NCI-H2171 treated with DMSO at 0.1 percent for 48 hours (cell line): ENCODE measurements at places on chromosomes 3 and 15.
A peak's percentile ranks its signal among the peaks of the same experiment; 100 is the strongest.

DNA sequence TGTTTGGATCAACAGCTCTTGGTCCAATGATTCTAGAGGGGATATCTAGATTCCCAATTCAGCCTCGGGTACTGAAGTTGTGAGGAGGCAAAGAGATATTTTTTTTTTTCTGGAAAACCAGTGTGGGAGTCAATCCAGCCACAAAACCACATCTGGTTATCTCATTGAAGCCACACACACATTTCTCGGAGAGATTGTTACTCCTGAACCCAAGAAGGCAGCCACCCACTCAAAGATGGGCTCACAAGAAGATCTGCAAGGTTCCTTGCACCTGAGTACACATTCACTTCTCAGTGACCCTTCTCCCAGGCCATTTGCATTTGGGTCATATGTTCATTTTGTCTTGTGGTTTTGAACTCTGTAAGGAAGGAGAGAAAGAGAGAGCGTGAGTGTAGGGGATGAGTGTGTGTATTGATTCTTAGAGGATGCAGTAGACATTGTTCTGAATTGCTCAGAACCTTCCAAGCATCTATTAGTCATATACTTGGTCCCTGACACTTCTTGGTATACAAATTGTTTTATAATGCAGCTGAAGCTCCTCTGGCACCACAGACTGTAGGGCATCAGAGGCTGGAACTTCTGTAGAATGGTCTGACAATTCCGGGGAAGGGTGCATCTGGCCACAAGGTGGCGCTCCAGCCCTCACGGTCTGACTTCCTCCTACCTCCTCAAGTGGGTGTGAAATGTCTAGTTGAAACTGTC, 39.3 kb upstream of the TRA2B start:
- peak; percentile 21 for DNase-seq

GRCh38 chr15:62896380-62896866, 146.1 kb upstream of the TPM1 start:
- no peak for DNase-seq

DNA sequence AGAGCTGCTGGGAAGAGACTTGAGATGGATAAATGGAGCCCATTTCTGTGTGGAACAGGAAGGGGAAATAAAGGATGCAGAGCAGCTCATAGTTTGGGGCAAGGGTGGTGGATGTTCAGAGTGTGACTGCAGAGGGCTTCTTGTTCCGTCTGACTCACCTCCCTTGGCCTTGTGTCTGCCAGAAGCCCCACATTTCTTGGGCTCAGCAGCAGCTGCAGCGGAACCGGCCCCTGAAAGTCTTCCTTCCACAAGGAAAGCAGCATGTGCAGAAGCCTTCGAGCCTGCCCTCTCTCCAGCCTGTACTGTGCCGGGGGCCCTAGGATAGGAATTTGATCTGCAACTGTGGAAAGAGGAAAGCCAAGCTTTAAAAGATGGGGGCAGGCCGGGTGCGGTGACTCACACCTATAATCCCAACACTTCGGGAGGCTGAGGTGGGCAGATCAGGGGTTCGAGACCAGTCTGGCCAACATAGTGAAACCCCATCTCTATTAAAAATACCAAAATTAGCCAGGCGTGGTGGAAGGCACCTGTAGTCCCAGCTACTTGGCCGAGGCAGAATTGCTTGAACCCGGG, 11.5 kb downstream of the CDAN1 start:
- no peak for DNase-seq

- no peak for DNase-seq
Measured at GRCh38 chr3:30686176-30686575, 79.8 kb downstream of the TGFBR2 start.

DNA sequence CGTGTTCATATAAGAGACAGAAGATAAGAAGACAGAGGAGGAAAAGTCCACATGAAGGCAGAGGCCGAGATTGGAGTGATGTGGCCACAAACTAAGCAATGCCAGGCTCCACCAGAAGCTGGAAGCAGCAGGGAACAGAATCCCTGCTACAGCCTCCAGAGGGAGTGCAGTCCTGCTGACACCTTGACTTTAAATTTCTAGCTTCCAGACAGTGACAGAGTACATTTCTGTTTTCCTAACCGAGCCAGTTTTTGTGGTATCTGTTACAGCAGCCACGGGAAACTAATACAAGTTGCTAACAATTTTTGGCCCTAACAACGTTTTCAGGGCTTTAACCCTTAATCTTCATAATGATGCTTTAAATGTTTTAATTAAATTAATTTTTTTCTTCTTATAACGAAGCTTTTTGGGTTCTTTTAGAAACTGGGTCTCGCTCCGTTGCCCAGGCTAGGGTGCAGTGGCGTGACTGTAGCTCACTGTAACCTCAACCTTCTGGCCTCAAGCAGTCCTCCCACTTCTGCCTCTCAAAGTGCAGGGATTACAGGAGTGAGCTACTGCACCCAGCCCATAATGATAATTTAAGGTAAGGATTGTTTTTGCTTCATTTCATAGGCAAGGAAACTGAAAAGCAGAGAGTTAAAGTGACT, 202.3 kb upstream of the PROK2 start:
- DNase-seq = no peak

DNA sequence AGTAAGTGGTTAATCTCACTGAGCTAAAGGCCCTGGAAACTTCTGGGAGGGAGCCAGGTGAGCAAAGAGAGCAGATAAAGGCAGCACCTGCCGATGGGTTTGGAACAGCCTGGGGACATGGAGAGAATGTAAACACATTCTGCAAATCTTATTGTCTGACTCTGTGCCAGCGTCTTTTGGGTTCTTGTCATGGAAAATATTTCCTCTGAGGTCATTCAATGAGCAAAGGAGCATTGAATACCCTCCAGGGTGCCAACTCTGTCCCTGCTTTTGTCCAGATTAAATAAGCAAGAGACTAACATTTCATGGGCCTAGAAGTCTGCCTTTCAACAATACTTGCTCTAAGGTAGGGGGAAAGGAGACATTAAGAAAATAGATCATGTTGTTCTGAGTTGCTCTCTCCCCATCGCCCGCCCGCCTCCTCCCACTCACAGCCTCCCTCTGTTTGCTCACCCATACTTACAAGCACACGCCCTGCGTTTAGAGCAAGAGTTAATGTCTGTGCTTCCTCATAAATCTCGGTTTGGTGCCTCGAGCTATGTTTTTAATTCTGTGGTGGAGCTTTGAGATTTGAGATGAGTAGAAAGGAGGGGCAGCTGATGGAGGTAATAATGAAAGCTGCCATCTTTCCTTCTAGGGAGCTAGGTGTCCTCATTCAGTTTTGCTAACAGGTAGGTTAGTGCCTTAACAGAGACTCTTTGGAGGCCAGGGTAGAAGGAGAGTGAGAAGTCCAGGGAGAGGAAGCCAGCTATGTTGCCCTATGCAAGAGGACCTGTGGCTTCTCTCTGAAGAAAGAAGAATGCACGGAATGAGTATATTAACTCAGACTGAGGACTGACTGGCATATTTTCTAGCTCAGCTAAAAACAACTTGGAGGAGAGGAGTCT, 132.9 kb downstream of the TPRG1 start:
- DNase-seq = peak; percentile 87

DNA sequence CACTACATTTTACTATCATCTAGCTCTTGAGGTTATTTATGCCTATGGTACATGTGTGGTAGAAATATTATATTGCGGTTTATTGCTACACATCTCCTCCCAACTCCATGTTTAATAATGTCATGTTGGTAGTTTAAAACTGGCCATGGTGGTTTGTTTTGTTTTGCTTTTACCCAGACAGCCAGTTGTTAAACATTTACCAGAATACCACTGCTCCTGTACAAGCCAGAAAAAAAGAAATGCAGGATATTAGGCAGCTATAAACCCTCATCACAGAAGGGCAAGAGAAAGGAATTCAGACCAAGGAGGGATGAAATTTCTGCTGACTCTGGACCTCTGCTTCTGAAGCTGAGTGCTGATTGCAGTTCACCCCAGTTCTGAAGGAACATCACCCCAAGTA, 451.8 kb upstream of the IL12A start:
- DNase-seq = no peak

DNA sequence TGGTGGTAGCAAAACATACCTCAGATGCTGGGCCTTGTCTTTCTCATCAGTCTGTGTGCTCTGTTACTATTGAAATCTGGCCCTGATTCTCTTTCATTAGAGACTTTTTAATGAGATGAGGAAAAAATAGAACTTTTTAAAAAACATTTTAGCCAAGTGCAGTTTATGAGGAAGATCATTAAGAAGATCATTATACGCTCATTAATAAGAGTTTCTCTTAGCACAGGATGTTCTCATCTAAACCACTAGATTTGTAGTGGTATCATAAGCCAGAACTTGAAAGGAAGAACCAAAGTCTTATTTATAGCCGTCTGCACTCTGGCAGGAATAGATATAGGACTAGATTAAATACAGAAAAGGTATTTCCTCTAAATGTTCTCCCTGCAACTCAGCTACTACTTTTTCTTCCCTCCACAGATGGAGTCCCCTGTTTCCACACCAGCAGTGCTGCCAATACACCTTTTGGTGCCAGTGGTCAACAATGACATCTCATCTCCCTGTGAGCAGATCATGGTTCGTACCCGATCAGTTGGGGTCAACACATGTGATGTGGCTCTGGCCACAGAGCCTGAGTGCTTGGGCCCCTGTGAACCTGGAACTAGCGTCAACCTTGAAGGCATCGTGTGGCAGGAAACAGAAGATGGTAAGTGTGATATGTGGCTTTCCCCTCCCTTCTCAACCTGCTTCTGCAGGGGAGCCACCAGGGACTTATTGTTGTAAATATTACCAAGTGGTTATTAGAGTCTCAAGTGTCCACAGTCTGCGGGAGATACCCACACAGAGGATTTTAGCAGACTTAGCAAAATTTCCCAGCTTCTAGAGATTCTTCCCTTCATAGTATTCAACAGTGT, 152.8 kb downstream of the RBPMS2 start:
- no peak for DNase-seq

DNA sequence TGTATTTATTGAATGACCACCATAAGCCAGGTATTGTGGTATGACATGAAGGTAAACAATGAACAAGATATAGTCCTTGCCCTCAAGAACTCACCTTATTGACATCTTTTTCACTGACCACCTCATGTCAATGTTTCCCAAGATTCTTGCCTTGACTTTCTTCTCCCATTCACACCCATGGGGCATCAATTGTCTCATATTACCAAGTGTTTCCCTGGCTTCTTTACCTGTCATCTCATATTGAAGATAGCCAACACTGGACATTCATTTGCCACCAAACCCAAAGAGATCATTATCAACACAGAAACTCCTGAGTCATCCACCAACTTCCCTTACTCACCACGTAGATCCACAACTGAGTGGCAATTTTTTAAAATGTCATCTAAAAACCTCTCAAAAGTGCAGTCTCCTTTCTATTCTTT, 2.2 kb downstream of the EFHB start:
- DNase-seq = no peak

DNA sequence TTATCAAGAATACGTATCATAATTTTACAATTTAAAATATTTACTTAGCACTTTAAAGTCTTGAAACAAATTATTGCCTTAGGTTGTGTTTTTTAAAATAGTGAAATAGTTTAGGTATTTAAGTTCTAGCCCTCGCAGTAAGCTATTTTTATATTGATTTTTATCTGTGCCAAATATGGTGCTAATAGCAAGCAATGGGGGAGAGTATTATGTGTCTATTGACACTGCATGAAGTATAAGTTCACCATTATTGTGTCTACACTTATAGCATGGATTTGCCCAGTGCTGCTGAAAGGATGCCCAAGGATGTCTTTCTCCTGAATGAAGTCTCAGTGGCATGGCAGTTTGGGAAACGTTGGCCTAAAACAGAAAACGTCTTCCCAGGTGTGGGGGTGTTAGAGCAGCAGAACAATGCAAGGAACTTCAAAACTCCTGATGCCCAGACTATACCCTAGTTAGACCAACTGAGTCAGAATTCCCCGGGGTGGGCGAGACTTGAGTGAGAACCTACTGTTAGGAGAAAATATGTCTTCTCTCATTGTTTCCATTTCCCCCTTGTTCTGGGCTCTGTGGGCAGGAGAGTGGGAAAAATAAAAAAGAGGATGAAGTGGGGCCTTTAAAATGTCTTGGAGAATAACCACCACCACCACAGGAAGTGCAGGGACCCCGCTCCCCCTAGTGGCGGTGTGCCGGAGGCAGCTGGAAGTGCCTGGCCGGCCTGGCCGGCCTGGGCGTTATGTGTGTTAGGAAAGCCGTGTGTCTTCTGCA, 104.2 kb upstream of the SLC7A14 start:
- peak; percentile 51 for DNase-seq

- no peak for DNase-seq
Measured at GRCh38 chr3:189629803-189630455, 1.3 kb upstream of the TP63 start.

DNA sequence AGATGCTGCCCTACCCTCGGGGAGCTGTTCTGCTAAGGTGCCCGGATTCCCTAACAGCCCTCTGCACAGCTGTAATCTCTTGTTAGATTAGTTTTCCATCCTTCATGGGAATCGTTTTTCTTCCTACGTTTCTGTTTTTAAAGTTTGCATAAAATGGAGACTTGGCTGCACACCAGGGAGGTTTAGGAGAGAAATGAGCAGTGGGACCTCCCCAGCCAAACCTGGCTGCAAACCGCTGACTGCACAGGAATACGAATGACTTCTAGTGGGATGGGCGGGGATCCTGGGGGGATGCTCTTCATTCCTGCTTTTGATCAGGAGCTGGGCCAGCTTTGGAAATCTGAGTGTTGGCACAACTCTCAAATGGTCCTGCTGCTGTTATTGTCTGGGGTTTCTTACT, 77.5 kb downstream of the THSD4 start:
- no peak for DNase-seq

GRCh38 chr3:46995901-46996562, 16.6 kb downstream of the NBEAL2 start:
- DNase-seq = no peak

DNA sequence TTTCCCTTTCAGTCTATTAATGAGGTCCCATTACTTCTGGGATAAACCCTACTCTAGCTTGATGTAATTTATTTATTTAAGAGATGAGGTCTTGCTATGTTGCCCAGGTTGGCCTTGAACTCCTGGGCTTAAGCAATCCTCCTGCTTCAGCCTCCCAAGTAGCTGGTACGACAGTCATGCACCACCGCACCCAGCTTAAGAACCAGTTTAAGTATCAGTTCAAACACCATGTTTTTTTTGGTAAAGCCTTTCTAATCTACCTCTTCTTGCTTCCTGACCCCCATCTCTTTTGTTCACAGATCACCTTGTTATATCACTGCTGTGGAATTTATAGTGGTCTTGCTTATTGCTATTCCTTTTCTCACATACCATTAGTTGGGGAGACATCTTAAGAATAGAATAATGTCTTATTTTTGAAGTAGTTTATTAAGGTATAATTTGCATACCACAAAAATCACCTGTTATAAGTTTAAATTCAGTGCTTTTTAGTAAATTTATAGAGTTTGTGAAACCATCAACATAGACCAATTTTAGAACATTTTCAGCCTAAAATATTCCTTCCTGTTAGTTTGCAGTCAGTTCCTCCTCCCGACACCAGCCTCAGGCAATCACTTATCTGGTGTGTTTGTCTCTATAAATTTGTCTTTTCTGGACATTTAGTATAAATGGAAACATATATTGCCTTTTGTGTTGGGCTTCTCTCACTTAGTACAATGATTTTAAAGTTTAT, 257.9 kb downstream of the PDCD6IP start:
- no peak for DNase-seq

GRCh38 chr3:7707187-7707586, 794.4 kb upstream of the LMCD1 start:
- DNase-seq = no peak
